SK-N-SH treated with all-trans-retinoic acid at 6 μM for 48 hours (cell line): ENCODE measurements at places on chromosomes 6 and 20.

DNA sequence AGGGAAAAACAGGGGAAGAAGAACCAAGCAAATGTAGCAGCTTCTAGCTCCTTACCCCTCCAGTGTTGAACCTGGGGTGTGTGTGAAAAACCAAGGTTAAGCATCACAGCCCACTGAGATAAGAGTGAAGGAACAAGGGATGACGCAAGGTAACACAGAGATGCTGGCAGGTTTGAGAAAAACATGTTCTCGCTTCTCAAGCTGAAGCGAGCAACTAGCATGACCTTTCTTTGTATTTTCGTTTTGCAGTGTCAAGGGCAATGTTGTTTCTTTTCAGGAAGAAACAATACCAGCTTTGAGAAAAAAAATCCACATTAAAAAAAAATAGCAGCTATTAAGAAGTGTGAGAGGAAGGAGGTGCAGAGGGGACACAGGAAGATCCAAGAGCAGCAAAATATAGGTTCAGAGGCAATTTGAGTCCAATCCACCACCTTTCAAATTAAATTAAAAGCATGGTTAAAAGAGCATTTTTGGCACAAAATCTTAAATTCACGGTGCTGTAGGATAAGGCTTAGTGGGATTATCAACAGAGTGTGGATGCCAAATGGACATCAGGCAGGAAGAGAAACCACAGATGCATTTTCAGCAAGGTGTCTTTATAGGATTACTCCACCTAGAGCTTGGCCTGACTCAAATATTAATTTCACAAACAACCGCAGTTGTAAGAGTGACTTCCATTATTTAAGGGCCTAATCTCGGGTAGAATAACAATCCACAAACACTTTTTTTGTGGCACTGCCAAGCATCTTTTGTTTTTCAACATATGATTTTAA is 70.9 kb downstream of the SYNE1 start:
- ATAC-seq: no peak

- ATAC-seq: peak; percentile 60
Observed at GRCh38 chr20:9262653-9263194, 193.8 kb downstream of the PLCB4 start.

GRCh38 chr6:13457577-13457976 is 29.8 kb downstream of the GFOD1 start:
- no peak for ATAC-seq

DNA sequence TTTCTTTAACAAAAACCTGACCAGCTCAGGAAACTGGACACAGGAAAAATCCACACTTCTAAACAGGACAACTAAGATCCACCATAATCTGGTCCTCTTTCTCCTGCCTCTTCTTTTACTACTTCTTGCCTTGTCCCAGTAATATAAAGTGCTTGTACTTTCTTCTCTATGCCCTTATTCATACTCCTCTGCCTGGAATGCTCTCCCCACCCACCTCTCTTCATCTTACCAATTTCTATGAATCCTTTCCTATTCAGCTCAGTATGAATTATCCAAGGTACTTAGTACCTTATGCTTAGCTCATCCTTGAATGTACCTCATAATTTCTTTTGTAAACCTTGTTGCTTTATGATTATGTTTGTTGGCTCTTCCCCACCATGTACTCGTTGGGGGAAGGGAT is 159.4 kb downstream of the CDK19 start:
- ATAC-seq: no peak

DNA sequence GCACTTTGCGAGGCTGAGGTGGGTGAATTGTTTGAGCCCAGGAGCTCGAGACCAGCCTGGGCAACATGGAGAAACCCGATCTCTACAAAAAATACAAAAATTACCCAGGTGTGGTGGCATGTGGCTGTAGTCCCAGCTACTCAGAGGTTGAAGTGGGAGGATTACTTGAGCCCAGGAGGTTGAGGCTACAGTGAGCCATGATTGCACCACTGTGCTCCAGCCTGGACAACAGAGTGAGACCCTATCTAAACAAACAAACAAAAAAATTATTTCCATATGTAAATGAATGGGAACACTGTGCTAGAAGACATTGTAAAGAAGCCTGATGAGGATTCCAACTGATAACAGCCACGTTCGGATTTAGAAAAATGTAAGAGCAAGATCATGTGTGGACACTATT is 154.2 kb downstream of the ZFP64 start:
- ATAC-seq: no peak

- ATAC-seq: no peak
Observed at GRCh38 chr20:62191781-62192559, 9.1 kb downstream of the MTG2 start.

DNA sequence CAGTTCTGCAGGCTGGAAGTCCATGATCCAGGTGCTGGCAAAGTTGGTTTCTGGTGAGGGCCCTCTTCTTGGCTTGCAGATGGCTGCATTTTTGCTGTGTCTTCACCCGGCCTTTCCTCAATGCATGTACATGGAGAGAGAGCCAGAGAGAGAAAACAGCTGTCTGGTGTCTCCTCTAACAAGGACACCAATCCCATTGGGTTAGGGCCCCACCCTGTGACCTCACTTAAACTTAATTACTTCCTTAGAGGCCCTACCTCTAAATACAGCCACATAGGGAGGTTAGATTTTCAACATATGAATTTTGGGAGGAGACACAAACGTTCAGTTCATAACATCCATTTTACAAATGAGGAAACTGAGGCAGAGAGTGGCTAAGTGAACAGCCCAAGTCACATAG is 202.4 kb downstream of the ZMYND8 start:
- ATAC-seq: no peak

GRCh38 chr6:140438346-140438735 is 1063.9 kb upstream of the CITED2 start:
- peak; percentile 64 for ATAC-seq

GRCh38 chr6:129695373-129696027 is 14.5 kb downstream of the ARHGAP18 start:
- no peak for ATAC-seq

DNA sequence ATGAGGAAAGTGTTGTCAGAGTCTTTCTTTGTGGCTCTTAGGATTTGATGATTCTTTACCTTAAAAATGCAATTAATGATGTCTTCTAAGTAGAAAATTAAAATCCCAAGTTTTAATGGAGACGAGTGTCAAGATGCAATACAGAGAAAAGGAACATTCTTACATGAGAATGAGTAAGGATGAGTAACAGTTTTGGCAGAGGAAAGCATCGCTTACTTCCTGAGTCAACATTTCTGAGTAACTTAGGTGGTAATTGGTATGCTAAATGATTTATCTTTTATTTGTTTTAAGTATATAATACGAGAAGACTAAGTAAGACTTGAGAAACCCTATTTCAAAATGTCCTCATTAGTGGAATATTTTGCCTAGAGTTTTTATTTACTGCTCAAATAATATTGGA is 101.3 kb downstream of the RTN4IP1 start:
- ATAC-seq: peak; percentile 59

GRCh38 chr20:1685304-1686052 is 27.9 kb upstream of the SIRPG start:
- ATAC-seq: no peak

- ATAC-seq: no peak
Observed at GRCh38 chr6:137261361-137261760, 42.2 kb upstream of the IFNGR1 start.

GRCh38 chr20:17610566-17611289 is 40.9 kb downstream of the DSTN start:
- peak; percentile 7 for ATAC-seq

- no peak for ATAC-seq
Observed at GRCh38 chr6:32844839-32845383, 1.1 kb upstream of the PSMB8 start.

DNA sequence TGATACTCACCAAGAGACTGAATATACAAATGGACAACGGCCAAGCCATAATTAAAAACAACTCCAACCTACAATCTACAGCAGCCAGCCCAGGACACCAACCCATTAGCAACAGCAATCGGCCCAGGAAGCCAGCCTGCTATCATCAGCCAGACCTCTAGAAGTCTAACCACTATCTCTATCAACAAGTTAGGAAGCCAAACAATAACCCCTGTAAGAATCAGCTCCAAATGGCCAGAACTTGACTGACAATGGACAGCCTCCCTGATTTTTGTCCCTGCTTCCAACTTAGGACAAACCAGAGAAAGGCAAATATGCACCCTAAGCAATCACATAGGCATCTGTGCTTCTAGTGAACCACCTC is 511.8 kb upstream of the JARID2 start:
- ATAC-seq: no peak

DNA sequence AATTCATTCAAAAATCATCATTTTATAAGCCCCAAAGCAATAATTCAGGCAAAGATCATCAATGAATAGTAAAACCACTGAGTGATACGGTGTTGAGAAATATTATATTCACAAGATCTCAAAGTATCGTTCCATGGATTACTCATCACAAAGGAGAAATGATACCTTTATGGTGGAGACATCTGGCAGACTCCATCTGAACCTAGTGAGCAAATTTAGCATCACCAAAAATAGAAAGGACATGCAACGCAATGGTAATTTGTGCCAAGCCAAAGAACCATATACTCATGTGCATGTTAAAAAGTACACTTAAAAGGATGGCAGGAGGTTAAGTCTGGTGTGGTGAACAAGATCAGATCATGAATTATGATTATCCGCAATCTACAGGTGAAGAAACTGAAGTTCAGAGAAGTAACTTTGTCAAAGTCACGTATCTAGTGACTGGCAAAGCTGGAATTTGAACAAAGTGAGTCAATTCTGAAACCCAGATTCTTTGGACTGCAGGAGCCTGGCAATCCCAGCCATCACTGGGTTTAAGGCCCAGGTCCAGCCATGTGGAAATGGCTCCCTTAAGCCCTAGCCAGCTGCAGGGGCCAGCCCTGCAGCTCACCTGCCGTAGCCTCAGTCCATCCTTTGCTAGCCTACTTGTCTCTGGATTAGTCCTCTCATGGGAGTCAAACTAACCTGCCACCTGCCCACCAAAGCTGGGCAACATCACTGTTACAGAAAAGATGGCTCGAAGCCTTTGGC is 68.3 kb downstream of the PDE10A start:
- no peak for ATAC-seq

- ATAC-seq: peak; percentile 5; the same call in 2 of the 3 replicates
Observed at GRCh38 chr20:53914781-53915445, 155.5 kb downstream of the BCAS1 start.

GRCh38 chr6:63348836-63349235 is 29.1 kb upstream of the LGSN start:
- no peak for ATAC-seq

- ATAC-seq: no peak
Observed at GRCh38 chr20:42118001-42118400, 499.8 kb upstream of the CHD6 start.

DNA sequence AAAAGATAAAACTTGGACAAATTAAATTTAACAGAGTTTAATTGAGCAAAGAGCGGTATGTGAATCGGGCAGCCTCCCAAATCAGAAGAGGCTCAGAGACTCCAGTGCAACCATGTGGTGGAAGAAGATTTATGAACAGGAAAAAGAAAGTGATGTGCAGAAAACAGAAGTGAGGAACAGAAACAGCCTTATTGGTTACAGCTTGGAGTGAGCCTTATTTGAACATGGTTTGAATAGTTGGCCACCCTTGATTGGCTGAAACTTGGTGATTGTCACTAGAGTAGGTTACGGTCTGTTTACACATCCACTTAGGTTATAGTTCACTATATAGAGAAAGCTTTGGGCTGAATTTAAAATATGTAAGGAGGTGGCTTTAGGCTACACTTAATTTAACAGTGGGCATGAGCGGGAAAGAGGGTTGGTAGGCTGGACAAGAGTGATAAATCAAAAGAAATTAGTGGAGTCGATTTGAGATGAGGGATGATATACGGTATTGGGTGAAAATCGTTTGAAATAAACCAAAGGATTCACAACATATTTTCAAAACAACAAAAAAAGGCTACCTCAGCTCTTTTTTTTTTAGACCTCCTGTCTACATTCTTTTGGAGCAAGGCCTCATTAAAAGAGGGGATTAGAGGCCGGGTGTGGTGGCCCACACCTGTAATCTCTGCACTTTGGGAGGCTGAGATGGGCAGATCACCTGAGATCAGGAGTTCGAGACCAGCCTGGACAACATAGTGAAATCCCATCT is 84.3 kb upstream of the PREP start:
- ATAC-seq: no peak

GRCh38 chr20:53070706-53071392 is 98.7 kb downstream of the TSHZ2 start:
- no peak for ATAC-seq

DNA sequence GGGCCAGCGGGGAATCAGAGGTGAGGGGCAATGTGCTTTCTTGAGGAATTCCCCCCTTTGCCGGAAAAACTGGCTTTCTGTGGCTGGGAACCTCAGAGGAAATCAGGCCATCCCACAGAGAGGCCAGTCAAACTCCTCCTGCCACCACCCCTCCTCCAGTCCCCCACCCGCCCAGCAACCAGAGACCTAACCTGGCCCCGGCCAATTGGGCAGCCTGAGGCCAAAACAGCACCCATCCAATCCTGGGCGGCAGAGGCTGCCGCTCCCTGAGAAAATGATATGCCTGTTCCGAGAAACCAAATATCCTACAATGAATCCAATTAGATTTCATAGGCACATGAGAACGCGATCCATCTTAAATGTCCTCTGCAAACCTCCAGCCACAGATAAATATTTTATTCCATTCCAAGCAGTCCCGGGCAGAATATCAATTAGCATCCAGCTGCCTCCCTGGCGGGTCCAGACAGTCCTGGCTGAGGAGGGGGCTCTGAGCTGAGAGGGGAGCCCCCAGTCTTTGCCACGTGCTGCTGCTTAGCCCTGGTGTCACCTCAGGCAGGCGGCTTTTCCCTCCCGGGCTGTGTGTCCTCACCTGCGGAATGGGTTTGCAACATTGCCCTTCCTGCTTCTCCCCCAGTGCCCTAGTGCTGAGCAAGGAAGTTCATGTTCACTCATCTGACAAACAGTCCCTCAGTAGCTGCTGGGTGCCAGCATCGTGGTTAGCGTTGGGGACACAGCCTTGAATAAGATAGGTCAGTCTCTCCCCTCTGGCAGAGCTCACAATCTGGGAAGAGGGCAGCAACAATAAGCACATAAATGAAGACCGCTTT is 95.0 kb downstream of the DLGAP4 start:
- no peak for ATAC-seq

- no peak for ATAC-seq
Observed at GRCh38 chr20:34618676-34619075, 58.2 kb downstream of the PIGU start.

- ATAC-seq: no peak
Observed at GRCh38 chr6:54929245-54929909, 82.8 kb downstream of the FAM83B start.

DNA sequence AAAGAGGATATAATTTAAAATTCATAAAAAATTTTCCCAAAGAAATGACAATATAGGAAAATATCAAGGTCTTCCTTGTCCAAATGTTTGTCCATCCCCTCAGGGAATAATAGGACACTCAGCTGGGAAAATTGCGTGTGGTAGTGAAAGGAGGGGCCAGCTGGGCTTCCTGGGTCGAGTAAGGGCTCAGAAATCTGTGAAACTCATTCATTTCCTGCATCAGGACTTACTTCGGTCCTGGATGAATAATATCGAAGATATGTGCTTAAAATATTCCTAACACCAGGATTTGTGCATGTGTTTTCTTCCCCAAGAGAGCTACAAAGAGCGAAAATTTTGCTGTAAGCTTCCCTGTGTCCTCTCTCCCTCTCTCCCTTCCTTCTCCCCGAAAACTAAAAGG is 118.2 kb upstream of the GJE1 start:
- ATAC-seq: peak; percentile 76
